ENCODE measurements at places on chromosomes 3 and 15. TPM values are rescaled to one million over a fixed set of nuclear protein-coding genes. Genes with fewer than 3 reads are reported as not detected.
A peak's percentile ranks its signal among the peaks of the same experiment; 100 is the strongest.

Gene PATL2
- polyA plus RNA-seq, result 2.3 TPM

DNA sequence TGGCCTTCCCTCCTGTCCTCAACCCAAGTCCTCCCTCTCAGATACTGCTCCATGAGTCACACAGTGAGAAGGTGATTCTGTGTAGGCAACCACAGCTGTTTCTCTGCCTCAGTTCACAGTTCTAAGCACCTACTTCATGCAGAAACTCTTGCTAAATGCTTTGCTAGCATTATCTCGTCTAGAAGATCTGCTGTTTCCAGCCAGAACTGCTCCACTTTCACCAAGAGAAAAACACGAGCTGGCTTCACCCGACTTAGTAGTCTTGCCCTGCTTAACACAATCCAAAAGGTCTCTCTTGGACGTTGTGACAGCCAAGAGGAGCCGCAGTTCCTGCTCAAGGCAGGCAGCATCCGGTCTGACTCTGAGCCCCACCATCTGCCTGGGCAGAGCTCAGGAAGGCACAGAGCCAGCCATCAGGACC lies 272.1 kb downstream of the UACA start:
- no peak for DNase-seq
- H3K27ac ChIP-seq, result peak overlapping the region; percentile 66
- H3K27me3 ChIP-seq, result no peaks in the 10 kb centered on the region
- H3K36me3 ChIP-seq, result no peaks in the 10 kb centered on the region
- H3K4me1 ChIP-seq, result peaks cover 43% of the 10 kb centered on the region

DNA sequence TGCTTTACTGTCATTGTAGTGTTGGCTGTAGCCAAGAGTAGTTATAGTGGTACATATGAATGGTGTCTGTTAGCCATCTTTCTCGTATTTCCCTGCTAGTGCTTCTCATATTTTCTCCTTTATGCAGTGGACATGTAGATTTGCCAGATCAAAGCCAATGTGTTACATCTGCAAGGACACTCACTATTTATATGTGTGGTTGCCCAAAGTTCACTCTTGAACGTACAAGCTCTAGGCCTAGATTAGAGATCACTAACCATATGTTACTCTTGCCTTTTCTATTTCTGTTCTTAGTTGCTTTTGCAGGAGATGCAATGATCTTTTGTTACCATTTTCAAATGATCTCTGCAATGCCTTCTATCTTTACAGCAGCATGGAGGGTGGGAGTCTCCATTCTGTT lies 78.4 kb downstream of the CADM2 start:
- no peaks in the 10 kb centered on the region for H3K36me3 ChIP-seq
- H3K4me3 ChIP-seq, result no peak overlapping the region
- H3K27ac ChIP-seq, result no peak overlapping the region
- H3K27me3 ChIP-seq, result no peaks in the 10 kb centered on the region
- no peaks in the 10 kb centered on the region for H3K4me1 ChIP-seq

- no peaks in the 10 kb centered on the region for H3K36me3 ChIP-seq
- H3K4me1 ChIP-seq, result peaks cover 52% of the 10 kb centered on the region
- DNase-seq, result peak; percentile 28
Observed at GRCh38 chr15:83207009-83207659, 489 bp downstream of the HDGFL3 start.

DNA sequence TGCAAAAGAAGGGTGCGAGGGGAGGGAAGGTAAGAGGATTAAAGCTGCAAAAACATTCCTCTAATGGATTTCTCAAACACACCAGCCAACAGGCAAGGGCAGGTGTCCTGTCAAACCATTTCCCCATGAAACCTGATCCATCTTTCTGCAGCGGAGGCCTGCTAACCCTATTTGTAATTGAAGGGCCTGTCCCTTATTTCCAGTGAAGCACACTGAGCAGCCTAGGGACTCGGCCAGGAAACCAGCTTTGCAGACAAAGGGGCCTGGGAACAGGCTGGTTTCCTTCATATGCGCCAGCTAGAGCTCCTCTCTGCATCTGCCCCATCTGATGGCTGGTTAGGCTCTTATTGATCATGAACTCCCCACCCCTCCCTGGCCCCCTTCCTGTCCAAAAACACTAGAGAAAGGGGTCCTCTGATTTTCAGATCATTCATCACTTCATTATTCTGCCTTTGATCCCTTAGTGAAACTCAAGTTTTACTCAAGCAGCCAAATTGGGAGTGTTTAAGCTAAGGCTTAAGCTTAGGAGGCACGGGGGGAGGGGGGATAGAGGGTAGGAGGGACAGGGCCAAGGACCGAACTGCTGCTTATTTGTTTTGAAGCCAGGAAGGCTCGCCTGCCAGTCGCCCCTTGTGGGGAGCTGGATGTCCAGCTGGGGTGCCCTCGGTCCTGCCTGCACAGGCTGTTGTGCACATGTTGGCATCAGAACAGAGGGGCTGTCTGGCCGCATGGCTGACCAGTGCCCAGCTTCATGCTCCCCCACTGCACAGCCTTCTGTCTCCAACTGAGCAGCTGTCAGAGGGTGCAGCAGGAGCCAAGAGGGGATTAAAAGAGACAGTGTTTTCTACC lies 53.1 kb downstream of the BOC start:
- no peak overlapping the region for H3K4me3 ChIP-seq
- H3K27me3 ChIP-seq, result no peaks in the 10 kb centered on the region
- H3K36me3 ChIP-seq, result peaks cover 11% of the 10 kb centered on the region
- peak; percentile 38 for DNase-seq
- peaks cover 40% of the 10 kb centered on the region for H3K4me1 ChIP-seq

GRCh38 chr3:184907681-184908649 lies 96.0 kb downstream of the VPS8 start:
- H3K36me3 ChIP-seq, result no peaks in the 10 kb centered on the region
- no peaks in the 10 kb centered on the region for H3K27me3 ChIP-seq
- no peaks in the 10 kb centered on the region for H3K4me1 ChIP-seq

GRCh38 chr3:186457236-186457635 lies 86.9 kb downstream of the CRYGS start:
- H3K27me3 ChIP-seq, result no peaks in the 10 kb centered on the region
- H3K4me1 ChIP-seq, result no peaks in the 10 kb centered on the region
- no peak overlapping the region for H3K4me3 ChIP-seq
- H3K36me3 ChIP-seq, result no peaks in the 10 kb centered on the region

DNA sequence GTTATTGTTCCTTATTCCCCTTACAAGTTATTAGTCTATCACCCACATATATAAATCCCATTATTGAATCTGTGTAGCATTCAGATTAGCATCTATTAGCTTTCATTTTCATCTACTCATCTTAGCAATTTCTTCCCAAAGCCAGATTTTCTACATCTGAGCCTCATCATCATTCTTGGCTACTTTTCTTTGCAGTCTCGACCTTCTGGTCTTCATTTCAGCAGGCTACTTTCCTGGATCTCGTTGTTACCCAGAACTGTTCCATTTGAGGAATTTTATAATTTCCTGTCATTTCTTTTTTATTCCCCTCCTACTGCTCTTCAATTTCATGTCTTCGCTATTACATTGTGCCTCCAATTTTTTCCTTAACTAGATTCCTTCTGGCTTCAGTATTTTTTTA lies 51.8 kb downstream of the SPRED1 start:
- peak; percentile 14 for DNase-seq
- peaks cover 4% of the 10 kb centered on the region for H3K4me1 ChIP-seq
- no peaks in the 10 kb centered on the region for H3K27me3 ChIP-seq
- H3K27ac ChIP-seq, result no peak overlapping the region
